Astrocyte (in vitro differentiated cells and primary cell): ENCODE measurements at places on chromosomes 11 and 22.
A peak's percentile ranks its signal among the peaks of the same experiment; 100 is the strongest.

DNA sequence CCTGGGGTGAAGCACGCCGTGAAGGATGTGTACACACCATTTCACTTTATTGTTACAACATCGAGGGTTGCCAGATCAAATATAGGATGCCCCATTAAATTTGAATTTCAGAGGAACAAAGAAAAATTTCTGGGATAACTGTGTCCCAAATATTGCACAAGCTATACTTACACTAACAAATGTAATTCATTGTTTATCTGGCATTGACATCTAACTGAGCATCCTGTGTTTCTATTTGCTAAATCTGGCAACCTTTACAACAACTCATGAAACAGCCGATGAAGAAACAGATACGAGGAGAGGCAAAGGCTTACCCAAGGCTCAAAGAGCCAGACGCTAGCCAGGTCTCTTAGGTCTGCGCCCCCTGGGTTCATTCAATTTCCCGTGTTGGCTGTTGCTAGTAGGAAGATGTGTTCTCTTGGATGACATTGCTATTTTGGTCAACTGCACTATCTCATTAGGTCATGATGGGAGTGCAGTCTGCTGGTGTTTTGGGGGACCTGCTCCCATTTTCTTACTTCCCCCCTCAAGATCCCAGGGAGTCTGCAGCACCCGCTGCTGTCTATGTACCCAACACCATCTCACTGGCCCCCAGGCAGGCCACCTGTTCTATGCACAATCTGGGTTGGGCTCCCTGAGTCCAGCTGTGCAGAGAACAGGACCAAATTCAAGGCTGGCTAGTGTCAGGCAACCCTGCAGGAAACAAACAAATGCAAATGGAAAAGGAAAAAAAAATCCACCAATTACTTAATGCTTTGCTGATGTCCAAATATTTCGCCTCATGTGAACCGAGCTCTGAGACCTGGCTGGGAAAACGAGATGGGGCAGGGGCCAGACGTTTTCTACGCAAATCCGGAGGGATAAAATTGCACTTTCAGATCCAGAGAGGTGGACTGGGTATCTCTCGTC lies 560.9 kb downstream of the MIAT start:
- DNase-seq: no peak

GRCh38 chr22:31099386-31099785 lies 8.0 kb downstream of the SELENOM start:
- DNase-seq: no peak

DNA sequence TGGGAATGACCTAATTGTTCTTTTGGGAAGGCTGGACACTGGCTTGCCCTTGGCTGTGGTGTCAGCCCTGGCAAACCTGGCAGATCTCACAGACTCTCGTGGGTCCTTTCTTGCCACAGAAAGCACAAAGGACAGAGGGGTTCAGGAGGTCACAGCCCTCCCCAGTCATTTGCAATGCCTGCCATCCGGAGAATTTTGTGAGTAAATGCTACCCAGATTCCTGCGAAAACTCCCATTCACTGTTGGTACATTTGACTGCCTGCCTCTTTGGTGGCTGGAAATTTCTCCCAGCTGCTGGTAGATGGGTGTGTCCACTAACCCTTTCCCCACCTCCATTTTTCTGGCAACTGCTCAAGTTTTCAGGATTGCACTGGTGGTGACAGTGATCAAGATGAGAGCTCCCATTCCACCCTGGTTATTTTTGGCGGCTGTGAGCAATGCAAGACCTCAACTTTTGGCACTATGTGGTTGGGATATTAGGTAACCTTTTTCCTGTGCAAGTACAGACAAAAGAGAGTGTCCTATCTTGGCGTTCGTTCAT lies 155.7 kb downstream of the NAV2 start:
- peak; percentile 88 for DNase-seq

DNA sequence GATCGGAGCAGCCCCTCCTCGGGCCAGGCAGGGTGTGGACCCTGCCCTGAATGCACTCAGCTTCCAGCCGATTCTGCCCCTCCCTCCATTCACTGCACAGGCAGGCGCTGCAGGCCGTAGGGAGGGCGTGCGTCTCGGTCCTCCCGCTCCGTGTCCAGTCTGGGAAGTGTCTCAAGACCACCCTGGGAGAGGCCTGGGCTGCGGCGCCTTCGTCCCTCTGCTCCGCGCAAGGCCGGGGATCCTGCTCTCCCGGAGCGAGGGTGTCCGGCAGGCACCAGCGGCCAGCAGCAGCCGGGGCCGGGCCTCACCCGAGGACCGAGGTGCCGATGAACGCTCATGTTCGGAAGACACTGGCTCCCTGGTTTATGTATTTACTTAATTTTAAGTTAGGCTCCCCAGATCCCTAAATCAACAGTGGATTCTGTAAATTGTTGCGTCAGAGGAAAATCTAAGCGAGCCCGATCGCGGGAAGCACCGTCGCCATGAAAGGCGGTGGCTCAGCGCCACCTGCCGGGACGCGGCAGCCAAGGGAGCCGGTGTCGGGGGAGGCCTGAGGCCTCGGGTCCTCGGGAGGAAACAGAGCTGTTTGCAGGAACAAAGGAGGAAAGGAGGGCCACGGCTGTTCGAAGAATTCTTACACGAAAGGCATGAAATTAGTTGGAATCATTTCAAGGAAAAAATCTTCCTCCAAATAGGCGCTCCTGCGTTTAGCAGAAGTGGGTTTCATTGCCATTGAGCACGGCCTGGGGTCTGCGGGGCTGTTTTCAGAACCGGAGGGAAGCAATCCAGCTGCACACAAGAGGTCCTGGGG lies 195.3 kb downstream of the BRD1 start:
- peak; percentile 18 for DNase-seq

- DNase-seq: no peak
These were observed 443.7 kb downstream of the TBC1D22A start for GRCh38 chr22:47206164-47206563.

DNA sequence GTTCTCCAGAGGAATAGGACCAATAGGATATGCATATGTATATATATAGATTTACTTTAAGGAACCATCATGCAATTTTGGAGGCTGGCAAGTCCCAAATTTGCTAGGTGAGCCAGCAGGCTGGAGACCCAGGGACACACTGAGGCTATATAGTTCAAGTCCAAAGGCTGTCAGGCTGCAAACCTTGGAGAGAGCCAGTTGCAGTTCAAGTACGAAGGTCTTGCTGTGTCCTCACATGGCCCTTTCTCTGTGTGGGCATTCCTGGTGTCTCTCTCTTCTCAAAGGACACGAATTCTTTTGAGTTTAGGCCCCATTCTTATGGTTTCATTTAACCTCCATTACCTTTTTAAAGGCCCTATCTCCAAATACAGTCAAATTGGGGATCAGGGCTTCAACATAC lies 134.4 kb upstream of the SORL1-AS1 start:
- DNase-seq: no peak

GRCh38 chr11:126189109-126189929 lies 22.1 kb downstream of the RPUSD4 start:
- no peak for DNase-seq

GRCh38 chr11:95045812-95046211 lies 3.4 kb upstream of the KDM4F start:
- DNase-seq: no peak

DNA sequence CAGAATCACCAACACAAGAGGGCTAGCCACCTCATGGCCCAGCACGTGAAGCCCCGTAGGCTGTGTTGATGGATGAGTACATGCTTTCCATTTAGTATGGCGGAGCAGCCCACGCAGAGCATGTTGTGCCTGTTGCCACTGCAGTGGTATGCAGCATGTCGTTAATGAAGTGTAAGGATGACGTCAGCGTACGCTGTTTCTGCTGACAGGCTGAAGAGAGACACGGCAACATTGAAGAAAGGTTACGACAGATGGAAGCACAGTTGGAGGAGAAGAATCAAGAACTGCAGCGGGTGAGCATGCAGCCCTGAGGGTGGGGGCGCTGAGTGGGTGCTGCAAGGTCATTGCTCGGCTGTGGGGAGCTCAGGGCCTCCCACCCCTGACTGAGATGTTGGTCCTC lies 62.8 kb downstream of the PPFIA1 start:
- peak; percentile 22 for DNase-seq

DNA sequence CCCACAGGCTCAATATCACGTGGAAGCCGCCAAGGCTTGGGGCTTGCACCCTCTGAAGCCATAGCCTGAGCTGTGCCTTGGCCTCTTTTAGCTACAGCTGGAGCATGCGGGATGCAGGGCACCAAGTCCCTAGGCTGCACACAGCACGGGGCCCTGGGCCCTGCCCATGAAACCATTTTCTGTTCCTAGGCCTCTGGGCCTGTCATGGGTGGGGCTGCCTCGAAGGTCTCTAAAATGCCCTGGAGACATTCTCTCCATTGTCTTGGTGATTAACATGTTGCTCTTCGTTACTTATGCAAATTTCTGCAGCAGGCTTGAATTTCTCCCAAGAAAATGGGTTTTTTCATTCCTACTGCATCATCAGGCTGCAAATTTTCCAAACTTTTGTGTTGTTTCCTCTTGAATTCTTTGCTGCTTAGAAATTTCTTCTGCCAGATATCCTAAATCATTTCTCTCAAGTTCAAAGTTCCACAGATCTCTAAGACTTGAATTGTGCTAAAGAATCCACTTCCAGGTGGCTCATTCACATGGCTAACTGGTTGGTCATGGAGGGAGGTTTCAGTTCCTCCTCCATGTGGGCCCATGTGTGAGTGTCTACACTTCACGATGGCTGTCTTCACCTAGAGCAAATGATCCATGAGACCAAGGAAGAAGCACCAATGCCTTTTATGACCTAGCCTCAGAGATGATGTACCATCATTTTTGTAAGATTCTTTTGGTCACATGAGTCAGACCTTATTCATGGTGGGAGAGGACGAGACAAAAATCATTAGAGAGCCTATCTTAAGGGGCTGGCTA lies 7.4 kb upstream of the CREBZF start:
- DNase-seq: no peak

DNA sequence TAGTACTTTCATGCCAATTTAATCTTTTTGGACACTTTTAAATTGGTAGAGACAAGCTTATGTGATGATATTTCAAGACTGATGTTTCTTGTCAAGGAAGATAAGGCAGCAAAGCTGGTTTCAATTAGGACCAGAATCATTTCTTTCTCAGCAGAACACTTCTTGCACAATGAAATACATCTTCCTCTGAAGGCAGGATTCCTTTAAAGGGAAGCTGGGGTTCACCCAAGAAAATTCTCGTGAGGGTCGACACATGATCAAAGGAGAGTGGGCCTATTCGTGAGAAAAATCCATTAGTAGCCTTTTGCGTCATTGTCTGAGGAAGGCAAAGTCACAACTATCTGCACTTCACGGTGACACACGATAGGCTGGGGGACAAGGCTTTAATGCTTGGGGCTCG lies 17.6 kb downstream of the TTC12 start:
- no peak for DNase-seq

GRCh38 chr11:126341760-126342161 lies 13.7 kb upstream of the ST3GAL4 start:
- peak; percentile 74 for DNase-seq
